ENCODE measurements at places on chromosomes 4 and X.
A peak's percentile ranks its signal among the peaks of the same experiment; 100 is the strongest.

DNA sequence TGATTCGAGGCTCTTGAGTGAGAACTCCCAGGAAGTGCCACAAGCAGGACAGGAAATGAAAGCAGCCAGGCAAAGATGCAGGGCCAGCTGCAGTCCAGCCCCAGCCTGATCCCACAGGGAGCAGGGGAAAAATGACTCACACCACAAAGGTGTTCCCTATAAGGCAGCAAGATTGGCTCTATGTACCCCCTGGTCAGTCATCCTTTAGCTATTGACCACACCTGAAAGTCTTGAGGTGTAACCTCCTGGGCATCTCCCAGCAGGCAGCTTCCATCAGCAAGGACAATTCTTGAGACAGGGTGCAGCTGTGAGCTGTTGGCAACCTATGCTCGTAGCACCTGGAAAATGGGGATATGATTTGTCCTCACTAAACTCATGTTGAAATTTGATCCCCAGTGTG lies 27.9 kb upstream of the EXOC1L start:
- DNase-seq: no peak

DNA sequence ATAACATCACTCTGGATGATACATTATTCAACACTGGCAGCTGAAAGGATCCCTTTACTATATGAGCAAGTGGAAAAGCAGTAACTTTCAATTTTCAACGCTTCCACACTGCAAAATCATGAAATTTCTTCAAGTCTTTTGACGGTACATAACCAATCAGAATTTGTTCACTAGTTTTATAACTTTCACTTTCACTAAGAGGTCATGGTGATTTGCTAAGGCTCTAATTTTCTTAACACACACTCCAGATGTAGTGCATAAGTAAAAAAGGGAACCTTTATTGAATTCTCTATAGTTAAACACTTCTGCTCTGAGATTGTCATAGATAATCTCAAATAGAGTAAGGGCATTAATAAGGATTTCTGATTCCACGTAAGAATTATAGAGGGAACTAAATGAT lies 4.1 kb downstream of the ARMCX2 start:
- DNase-seq: no peak

DNA sequence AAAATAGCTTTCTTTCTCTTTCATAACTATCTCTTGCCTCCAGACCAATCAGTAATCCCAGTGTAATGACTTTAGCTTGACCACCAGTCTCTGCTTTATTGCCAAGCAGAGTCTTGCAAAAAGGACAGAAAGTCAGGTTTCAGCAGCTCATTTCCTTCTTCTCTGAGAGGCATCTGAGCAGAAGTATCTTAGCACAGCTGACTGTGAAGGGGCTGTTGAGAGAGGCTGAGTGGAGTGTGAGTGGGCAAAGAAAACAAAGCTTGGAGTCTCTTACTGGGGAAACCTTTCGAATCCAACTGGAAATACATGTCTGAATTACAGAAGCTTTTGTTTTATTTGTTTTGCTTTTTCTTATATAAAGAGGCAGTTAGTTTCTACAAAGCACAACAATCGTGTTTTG lies 170.3 kb upstream of the IGFBP7 start:
- DNase-seq: no peak

DNA sequence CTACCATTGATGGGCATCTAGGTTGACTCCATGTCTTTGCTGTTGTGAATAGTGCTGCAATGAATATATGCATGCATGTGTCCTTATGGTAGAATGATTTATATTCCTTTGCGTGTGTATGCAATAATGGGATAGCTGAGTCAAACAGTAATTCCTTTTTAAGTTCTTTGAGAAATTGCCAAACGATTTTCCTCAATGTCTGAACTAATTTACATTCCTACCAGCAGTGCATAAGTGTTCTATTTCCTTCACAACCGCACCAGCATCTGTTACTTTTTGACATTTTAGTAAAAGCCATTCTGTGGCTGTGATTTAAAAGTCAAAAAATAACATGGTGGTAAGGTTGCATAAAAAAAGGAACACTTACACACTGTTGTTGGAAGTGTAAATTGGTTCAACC lies 103.1 kb upstream of the FAM47B start:
- DNase-seq: no peak

DNA sequence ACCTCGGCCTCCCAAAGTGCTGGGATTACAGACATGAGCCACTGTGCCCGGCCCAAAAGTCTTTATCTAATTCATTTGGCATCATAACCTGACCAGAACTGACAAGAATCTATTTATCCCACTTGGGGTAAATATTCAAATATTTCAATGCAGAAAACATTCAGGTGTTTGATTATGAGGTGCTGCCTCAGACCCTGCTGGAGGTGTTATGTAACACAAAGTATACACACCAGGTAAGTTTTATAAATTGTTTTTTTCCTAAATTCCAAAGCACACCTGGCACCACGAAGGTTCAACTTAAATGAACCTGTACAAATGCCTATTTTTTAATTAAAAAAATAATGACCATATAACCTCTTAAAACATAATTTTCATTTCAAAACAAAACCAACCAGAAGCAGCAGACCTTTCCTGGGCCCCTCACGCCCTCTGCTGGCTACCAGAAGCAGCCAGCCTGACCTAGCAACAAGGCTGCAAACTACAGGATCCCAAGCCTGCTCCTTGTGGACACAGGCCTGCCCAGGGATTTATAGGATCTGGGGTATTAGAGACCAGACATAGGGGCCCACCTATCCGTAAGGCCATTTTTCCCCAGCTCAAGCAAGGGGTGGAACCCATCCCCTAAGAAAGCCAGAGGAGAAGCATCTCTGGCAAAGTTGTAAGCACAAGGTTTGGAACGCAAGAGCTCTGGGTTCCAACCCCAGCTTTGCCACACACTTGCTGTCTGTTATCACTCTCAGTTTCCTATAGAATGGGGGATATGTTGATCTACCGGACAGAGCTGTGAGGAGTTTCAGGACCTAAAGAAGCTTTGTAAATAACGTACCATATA lies 11.7 kb downstream of the OTUD5 start:
- DNase-seq: peak; percentile 18

DNA sequence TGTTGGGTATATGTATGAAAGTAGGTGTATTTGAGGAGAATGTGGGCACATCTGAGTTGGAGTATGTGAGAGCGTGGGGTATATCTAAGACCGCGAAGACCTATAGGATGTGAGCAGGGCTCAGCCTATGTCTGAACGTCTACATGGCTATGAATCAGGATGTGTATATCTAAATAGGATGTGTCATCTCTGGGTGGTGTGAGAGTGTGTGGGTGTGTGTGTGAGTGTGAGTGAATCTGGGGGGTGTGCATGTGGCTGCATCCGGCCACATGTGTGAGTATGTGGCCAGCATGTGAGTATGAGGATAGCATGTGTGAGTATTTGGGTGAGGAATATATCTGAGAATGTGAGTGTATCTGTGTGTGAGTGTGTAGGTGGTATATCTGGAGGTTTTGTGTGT lies 7.7 kb downstream of the GPR173 start:
- DNase-seq: no peak

- DNase-seq: no peak
These were observed 135.2 kb upstream of the TSPAN5 start for GRCh38 chr4:98793658-98794057.

GRCh38 chrX:97790850-97791249 lies 907.1 kb downstream of the RPA4 start:
- no peak for DNase-seq

GRCh38 chr4:10480616-10481015 lies 23.4 kb upstream of the ZNF518B start:
- no peak for DNase-seq

DNA sequence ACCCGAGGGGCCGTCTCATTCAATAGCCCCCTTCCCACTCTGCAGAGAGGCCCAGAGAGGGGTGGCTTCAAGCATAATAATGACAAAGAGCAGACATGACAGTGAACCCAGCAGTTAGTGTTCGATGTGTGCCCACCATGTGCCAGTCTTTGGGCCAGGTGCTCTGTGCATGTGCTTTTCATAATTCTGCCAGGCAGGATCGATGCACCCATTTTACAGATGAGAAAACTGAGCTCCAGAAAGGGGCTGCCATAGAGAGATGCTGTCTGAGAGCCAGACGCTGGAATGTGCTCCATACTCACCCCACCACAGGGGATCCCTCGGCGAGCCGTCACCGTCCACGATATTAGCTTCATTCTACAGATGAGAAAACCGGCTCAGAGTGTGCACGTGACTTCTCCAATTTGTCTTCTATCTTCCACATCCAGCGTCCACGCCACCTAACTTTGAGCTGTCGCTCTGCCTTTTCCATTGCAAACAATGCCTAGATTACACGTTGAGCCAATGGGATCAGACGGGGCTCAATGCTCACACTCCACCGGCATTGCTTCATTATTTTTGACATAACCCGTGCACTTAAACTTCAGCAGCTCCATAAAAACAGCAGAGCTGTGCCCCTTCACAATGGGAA lies 8.2 kb downstream of the ADRA2C start:
- no peak for DNase-seq

DNA sequence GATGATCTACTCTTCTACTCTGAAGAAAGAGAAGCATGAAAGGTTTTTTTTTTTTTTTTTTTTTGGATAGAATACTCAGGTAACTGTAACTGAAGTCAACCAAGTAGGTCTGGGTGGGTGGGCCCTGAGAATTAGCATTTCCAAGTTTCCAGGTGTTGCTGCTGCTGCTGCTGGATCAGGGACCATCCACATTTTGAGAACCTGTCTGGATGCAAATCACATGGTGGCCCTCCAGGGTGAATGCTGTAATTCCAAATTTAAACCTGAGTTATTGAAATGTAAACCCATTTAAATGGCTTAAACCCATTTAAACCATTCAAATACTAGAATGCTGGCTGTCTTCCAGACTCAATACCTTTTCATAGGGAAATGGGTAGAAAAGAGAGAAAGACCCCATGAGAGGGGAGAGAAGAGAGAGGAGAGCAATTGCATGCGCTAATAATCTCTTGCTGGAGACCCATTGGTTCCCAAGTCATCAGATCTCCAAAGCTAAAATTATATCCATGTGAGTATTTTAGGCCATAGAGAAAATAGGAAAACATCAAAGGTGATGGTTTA lies 17.6 kb downstream of the SUPT20HL1 start:
- DNase-seq: no peak

GRCh38 chr4:40187386-40187906 lies 9.4 kb upstream of the RHOH start:
- no peak for DNase-seq

- no peak for DNase-seq
These were observed 20.0 kb upstream of the AADAT start for GRCh38 chr4:170109586-170110284.

DNA sequence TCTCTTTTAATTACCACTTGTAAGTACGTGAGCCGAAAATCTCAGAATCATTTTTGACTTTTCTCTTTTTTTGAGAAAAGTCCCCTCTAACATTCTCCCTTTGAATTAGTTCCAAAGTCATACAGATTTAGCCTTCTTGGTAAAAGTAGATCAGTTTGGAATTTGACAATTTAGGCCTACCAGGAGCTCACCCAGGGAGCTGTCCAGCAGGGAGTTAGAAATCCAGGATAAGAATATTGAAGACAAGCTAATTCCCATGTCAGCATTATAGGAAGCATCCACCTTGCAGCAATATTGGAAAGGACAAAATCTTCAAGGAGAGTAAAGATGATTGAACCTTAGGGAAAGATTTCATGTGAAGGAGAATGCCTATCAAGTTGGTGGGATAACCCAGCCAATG lies 352.2 kb upstream of the CPEB2 start:
- DNase-seq: no peak

DNA sequence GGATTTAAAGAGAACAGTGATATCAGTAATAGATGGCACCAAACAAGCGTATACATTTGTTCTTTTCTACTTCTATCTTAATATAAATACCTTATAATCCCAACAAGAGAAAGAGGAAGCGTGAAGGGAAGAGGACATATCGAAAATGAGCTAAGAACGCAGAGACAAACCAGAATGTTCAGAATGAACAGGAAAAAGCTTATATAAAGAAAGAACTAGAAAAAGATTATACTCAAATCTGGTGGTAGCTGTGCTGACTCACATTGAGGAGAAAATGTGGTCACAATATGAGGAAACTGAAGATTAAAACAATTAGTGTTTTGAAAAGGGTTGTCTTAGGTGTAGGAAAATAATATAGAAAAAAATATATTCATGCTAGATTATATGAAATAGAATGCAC lies 2.0 kb upstream of the GPR34 start:
- DNase-seq: peak; percentile 2

DNA sequence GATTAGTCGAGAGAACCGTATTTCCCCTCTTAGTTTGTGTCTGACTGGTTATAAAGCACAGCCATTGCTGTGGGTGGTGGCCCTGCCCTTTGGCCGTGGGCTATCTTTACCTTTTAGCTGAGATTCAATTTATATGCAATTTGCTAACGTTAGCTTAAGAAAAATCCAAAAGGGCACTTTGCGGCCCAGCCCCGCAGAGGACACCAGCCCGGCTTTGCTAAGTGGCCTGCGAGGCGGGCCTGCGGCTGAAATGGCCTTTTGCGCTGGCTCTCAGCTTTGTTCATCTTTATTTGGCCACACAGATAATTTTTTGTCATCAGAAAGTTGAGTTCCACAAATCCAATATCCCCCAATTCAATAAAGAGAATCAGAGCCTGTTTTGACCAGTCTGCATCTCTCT lies 48.3 kb downstream of the CPZ start:
- no peak for DNase-seq

DNA sequence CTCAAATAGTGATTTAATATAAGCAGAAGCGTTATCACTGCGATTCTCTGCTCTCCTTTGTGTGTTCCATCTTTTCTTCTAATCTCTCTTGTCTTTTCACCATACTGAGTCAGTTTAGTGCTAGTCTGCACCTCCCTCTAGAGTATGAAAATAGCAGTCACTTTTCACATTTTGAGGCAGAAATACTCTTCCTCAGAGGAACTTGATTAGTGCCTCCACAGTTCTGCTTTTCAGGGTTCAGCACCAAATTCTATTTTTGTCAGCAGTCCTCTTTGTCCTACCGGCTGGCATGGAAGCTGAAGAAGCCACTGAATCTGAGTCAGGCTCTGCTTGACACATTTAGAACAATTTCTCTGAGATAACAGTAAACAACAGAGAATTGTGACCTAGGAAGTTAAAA lies 49.7 kb upstream of the ANKRD17 start:
- no peak for DNase-seq

- no peak for DNase-seq
These were observed 978 bp downstream of the HS6ST2 start for GRCh38 chrX:132957211-132958090.

- DNase-seq: no peak
These were observed 47.1 kb upstream of the HPGDS start for GRCh38 chr4:94389595-94390267.

DNA sequence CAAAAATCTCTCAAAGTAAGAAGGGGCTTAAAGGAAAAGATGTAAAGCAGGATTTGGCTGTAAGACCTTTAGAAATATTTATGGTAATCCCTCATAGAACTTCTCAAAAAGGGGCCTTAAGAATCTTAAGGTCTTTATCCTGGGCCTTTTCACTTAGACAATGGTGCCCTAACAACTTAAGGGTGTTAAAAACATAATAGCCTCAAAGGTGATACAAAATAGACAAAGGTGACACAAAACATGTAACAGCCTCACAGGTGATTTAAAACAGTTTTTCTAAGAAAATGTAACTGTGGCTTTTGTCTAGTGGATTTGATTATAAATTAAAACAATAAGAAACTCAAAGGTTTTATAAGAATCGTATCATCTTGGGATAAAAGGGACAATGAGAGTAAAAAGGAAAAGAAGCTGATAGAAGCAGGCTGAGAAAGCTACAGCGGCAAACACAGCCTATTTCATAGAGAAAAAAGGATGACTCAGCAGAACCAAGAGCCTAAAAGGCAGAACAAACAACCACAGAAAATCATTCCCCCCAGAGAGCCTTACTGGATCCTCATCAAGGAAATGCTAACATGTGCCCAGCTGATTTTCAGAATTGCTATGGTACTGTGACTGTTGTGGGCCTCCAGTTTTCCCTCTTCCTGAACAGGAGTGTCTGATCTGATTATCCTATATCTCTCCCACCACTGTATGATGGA lies 164.3 kb downstream of the STPG2 start:
- no peak for DNase-seq

GRCh38 chrX:44267116-44267515 lies 76.4 kb downstream of the EFHC2 start:
- DNase-seq: no peak

Measured in germinal center (tissue), 1 donor.